ENCODE measurements at places on chromosomes 4 and X.

DNA sequence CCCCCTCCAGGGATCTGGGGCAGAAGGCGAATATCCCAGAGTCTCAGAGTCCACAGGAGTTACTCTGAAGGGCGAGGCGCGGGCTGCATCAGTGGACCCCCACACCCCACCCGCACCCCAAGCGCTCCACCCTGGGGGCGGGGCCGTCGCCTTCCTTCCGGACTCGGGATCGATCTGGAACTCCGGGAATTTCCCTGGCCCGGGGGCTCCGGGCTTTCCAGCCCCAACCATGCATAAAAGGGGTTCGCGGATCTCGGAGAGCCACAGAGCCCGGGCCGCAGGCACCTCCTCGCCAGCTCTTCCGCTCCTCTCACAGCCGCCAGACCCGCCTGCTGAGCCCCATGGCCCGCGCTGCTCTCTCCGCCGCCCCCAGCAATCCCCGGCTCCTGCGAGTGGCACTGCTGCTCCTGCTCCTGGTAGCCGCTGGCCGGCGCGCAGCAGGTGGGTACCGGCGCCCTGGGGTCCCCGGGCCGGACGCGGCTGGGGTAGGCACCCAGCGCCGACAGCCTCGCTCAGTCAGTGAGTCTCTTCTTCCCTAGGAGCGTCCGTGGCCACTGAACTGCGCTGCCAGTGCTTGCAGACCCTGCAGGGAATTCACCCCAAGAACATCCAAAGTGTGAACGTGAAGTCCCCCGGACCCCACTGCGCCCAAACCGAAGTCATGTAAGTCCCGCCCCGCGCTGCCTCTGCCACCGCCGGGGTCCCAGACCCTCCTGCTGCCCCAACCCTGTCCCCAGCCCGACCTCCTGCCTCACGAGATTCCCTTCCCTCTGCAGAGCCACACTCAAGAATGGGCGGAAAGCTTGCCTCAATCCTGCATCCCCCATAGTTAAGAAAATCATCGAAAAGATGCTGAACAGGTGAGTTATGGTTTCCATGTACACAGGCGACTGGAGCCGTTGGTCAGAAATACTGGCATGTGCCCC lies at the start of gene CXCL1:
Gene CXCL1 (plus strand): TSS at position 264 of the 926 bp plus-strand sequence. CDS start 78 bp downstream, at position 342.
- DNase-seq: no peak

DNA sequence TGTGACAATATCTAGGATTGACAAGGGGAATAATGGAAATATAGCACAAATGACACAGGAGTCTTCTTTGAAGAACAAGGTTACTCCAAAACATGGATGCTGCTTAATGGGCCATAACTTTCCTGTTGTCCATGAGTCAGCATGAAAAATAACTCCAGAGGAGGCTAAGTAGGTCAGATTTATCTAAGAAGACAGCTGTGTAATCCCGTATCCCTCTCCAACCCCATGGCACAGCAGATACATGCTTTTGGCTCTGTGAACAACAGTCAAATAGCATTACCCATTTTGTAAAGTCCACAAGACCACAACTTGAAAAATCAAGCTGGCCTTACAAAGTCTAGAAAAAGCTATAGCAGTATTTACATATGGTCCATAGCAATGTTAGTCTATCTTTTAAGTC lies 2.1 kb upstream of the TMEM131L start:
- DNase-seq: no peak

DNA sequence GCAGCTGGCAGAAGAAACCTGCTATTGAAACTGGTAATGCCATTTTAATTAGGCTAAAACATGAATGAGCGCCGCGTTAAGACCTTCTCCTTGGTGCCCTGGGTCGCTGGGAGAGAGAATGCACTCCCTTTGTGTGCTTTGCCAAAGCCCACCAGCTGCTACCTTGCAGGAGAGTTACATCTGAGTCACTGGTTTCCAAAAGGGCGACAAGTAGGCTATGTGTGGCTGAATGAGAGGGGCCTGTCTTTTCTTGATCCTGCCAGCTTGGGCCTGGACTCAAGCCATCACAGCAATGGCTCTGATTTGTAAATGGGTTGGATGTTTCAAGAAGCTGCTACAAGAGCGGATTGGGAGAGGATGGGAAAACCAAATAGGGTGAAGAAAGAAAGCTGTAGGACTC lies 81.5 kb downstream of the NHS start:
- DNase-seq: no peak

- no peak for DNase-seq
Observed at GRCh38 chr4:25803720-25804225, 59.0 kb downstream of the SEL1L3 start.

DNA sequence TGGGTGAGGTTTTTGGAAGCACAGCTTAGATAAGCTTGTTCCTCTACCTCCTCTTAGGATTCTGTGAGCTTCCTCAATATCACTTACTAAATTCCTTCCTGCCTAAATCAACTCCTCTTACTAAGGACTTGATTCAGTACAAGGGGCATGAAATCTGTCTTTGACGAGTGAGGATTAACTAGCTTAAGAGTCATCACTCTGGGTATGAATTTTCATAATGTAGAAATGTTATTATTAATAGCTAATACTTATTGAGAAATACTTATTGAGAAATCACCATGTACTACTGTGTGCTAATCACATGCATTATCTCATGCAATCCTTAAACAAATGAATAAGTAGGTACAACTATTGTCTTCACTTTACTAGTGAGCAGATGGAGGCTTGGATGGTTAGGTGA lies 28.6 kb downstream of the TRPC3 start:
- no peak for DNase-seq

DNA sequence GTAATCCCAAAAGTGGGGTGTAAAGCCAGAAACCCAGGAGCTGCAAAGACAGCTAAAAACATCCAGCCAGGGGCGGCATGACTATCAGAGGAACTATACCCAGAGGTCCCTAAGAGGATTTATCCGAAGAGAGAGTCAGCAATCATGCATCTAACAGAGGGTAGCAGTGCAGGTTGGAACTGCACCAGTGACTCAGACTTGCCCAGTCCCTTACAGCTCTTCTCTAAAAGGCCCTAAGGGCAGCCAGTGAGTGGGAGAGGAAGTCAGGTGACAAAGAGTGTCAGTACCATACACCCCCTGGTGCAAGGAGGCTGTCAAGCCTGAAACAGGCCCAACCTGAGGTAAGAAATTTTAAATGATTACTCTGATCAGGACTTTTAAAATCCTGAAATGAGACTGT lies 88.1 kb downstream of the CAMK2D start:
- peak; percentile 63 for DNase-seq

GRCh38 chr4:182384631-182385091 lies 141.5 kb downstream of the TENM3 start:
- no peak for DNase-seq

- no peak for DNase-seq
Observed at GRCh38 chr4:116055857-116056827, 942.7 kb upstream of the NDST4 start.

DNA sequence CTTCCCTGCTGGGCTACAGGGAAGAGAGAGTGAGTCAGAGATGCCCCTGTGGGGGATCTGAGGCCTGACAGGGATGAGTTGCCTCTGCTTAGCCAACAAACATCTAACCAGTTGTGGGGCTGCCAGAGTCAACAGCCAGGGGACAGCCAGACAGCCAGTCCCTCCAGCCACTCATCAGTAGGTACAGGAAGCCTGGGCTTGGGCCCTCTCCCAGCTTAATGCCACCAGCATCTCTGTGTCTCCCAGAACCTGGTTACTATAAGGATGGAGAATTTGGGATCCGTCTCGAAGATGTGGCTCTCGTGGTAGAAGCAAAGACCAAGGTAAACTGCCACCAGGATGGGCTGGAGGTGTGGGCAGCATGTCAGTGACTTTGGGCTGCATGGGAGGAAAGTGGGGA lies 17.3 kb upstream of the SASH3 start:
- no peak for DNase-seq

DNA sequence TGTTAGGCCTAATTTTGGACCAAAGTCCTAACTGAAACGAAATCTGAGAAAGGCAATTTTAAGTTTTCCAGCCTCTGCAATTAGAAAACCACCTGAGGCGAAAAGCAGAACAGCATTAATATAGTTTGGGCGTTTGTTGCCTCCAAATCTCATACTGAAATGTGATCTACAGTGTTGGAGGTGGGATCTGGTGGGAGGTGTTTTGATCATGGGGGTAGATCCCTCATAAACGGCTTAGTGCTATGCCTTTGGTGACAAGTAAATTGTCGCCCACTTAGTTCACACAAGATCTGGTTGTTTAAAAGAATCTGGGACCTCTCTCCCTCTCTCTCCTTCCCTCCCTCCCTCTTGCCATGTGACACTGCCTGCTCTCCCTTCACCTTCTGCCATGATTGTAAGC lies 5.7 kb downstream of the FAM241A start:
- no peak for DNase-seq

DNA sequence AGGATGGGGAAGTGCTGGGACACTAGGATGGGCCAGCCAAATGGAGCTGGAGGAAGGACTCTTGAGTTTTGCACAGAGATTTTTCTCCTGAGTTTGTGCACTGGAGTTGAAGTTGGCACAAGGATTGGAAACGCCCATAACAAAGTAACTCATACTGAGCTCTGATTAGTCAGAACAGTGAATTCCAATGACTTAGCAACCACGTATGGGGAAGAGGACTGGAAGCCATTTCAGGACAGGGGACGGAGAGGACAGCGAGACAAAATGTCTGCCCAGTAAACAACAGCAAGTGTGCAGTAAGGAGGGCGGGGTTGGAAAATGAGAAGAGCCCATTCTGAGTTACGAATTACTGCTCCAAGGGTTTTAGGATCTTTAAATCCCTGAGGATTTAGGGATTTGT lies 5.9 kb downstream of the RIPPLY1 start:
- no peak for DNase-seq

GRCh38 chr4:40576651-40577480 lies 52.8 kb downstream of the RBM47 start:
- no peak for DNase-seq

DNA sequence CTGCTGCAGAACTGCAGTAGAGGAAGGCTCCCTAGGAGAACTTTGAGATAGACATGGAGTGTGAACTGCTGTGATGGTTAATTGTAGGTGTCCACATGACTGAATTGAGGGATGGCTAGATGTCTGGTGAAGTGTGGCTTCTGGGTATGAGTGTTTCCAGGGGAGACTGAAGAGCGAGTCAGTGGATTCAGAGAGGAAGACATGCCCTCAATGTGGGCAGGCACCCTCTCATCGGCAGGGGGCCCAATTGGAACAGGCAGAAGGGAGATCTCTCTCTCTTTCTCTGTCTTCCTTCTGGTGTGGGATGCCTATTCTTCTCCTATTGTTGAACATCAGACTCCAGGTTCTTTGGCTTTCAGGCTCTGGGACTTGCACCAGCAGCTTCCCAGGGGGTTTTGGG lies 304.7 kb upstream of the GATB start:
- no peak for DNase-seq

- no peak for DNase-seq
Observed at GRCh38 chr4:158255727-158256324, 45.5 kb downstream of the TMEM144 start.

DNA sequence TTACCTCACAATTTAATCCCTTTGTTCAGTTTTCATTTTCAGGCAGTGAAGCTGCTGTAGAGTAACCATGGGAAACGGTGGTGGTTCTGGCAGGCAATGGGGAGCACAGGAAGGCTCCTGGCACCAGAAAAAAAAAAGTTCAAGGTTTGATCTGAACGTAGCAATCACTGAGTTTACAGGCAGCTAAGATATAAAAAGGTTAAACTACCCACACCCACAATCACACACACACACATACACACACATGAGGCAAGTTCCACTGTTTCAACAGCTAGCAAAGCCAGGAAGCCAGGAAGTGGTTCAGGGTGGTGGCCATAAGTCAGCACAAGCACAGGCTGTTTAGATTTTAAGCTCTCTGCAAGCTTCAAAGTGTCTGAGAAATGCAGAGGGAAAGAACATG lies at the start of gene SULT1B1:
Gene SULT1B1 (minus strand): TSS at position 166 of the 400 bp plus-strand sequence. CDS start 5,403 bp downstream, outside the sequence.
- no peak for DNase-seq

GRCh38 chrX:104419211-104419610 lies 146.8 kb upstream of the IL1RAPL2 start:
- no peak for DNase-seq

DNA sequence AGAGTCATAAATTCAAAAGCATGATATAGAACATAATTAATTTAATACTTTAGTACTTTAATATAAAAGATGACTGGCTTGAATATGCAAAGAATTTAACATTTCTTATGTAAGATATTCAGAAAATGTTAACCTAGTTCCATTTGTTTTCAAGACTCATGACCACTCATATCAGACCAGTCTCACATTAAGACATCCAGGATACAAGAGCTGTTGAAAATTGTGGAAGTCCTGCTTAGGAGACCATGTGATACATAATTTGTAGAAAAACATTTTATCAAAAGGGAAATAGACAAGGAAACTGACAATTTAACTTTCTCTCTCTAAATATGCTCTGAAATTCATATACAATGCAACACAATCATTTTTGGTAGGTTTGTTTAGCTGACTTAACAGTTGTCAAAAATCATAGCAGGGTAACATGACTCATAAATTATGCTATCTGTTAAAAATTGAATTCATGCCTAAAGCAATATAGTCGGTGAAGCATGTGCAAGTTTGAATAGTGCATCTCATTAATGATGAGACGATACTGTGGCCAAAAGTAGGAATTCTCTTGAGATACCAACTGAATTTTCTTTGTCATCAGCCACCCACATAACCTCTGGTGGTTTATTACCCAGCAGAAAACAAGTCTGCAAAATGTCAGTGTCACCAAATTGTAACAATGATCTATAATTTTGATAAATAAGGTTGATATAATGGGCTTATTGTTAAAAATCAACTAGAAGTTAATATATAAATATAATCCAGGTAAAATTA lies 211.4 kb downstream of the GASK1B start:
- no peak for DNase-seq

DNA sequence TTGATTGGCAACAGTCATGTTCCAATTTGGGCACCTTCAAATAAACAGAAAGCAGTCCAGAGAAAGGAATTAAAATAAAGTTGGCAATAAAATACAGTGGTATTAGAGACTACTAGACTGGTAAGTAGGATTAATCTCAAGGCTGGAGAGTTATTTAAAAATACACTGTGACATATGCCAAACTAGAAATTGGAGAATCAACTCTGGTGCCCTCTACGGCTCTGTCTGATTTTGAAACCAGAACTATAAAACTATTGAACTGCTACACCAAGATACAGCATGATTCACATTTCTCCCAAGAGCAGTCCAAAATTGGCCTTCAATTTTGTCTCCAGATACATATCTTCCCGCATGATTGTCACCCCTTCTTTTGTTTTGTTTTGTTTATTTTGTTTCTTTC lies 78.7 kb upstream of the FAM47B start:
- no peak for DNase-seq
